Activated naive CD8-positive, alpha-beta T cell treated with anti-CD3 and anti-CD28 coated beads, Interleukin-2, amount 50 U/mL, for 24 hours (primary cell): ENCODE measurements at places on chromosomes 12 and 14.

- DNase-seq: no peak
These were observed 92.8 kb downstream of the NINJ2 start for GRCh38 chr12:570435-570920.

DNA sequence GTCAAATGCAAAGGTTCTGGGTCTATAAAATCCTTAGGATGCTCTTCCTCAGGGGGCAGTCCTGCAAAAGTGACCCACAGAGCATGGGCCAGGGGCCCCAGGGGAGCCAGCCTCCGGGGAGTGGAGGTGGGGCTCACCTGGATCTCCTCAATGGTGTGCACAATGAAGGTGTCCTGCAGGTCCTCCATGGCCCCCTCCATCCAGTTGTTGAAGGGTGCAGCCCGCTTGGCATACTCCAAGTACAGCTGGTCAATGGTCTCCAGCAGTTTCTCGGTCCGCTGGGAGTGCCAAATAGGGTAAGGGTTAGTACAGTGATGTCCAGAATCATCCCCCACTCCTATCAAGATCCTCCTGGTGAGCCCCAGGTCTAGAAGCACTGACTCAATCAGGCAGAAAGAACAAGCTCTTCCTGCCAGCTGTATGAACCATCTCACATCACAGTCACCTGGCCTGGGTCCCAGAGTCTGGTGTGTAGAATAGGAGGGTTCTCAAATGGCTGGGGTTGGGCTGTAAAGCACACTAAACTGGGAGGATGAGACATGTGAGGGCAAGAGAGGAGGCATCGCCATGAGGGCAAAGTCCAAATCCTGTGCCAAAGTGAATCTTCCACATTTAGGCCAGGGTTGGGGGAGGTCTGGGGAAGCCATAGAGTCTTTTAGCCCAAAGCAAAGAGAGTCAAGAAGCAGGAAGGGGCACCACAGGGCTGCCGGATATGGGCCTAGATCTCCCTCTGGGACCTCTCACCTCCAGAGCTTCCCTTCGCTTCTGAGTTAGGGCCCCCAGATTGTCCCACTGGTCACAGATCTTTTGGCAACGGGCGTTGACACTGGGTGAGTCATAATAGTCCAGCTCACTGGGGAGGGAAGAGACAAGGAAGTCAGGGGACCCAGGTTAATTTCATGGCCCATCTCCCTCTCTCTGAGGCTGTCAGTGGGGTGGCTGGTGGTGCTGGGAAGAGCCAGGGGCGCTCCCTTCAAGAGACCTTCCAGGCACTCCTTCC, 91.5 kb upstream of the ZFP36L1 start:
- DNase-seq: no peak

DNA sequence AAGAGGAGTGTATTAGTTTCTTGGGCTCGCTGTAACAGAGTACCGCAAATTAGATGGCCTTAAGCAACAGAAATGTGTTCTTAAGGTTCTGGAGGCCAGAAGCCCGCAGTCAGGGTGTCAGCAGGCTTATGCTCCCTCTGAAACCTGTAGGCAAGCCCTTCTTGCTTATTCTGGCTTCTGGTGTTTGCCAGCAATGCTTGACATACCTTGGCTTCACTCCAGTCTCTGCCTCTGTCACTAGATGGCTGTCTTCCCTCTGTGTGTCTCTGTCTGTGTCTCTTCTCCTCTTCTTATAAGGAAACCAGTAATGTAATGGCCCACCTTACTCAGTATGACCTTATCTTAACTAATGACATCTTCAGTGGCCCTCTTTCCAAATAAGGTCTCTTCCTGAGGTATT, 85.1 kb downstream of the DERA start:
- no peak for DNase-seq

DNA sequence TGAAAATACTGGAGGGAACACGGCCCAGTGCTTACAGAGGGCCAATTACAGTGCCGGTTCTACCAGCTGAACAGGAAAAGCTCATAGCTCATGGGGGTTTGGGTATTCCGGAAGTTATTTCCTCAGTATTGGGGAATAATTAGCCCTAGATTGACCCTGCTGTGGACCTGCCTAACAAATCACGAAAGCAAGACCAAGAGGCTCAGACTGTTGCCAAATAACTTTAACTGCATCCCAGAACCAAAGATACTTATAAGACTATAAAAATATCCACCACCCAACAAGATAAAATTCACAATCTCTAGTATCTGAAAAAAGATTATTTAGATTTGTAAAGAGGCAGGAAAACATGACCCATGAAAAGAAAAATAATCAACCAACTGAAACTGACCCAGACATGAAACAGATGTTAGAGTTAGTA, 8.0 kb upstream of the OR5AU1 start:
- no peak for DNase-seq

- no peak for DNase-seq
These were observed 2.5 kb upstream of the SALL2 start for GRCh38 chr14:21528381-21529348.

DNA sequence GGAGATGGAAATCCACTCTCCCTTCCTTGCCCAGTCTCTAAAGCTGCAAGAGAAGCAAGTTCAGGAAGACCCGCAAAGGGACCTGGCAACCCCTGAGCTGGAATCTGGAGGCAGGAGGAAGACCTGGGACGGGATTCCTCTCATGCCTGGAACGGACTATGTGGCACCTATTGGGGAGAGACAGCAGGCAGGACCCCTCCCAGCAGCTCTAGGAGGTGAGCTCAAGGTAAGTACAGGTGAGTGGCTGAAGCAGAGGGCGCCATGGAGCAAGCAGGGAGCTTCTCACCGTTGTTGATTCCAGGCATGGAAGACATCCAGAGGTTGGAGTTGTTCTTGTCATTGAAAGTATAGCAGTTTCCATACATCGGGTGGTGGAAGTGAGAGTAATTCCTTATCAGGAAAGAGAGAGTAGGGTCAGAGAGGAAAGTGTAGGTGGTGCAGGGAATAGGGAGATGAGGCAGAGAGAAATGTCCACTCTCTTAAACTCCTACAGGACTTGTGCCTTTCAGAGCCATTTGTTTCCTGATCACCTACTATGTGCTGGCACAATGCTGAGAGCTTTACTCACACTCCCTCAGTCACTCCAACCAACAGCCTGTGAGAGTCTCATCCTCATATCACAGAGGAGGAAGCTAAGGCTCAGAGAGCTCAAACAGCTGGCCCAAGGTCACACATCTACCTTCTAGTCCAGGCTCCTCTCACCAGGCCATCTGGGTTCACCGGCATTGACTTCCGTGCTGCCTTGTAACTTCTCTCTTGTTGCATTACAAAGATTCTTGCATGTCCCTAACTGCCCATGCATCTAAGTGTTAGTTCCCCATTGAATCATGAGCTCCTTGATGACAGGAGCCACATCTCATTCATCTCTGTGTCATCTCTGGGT, 13.9 kb upstream of the TNFRSF1A start:
- no peak for DNase-seq

DNA sequence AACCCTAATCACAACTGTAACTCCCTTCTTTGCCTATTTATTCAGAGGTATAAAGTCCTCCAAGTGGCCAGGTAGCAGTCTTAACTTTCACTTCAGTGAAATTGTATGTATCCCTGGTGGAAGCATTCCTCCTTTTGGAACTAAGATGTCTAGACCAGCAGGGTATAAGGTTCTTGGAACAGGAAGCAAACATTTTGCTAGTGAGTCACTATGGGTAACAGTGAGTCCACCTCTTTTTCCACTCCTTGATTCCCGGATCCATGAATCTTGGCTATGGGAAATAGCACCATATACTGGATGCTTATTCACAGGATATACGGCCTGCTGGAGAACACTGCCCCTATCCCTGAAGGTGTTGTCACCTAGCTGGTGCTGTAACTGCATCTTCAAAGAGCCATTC, 80.2 kb downstream of the KCNA5 start:
- DNase-seq: no peak

GRCh38 chr14:104932676-104933631, 8.3 kb downstream of the PLD4 start:
- peak; percentile 93 for DNase-seq

DNA sequence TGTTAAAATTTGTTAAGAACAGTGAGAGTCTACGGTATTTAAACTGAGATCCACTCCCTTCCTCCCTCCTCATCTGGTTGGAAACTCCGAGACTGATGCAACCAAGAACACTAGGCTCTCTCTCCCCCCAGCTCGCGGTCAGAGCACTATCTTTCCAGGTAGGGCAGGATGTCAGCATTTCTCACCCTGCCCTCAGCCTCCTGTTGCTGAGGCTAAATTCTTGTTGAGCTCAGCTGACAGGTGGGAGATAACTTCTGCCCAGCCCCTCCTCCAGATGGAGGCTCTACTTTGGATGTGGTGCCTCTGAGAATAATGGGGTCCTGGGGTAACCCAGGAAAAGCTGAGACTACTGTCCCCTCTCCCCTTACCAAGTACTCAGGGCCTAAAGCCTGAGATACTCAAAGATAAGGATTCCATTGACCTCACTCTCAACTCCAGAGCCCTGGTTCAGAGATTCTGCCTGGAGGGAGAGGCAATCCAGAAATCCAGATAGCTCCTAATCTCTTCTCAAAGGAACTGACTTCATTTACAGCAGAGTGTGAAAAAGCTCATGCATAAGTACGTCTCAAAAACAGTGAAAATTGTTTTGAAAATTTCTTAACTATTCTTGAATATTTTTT, 110.1 kb downstream of the EML5 start:
- no peak for DNase-seq

GRCh38 chr12:129659961-129660622, 243.7 kb downstream of the TMEM132D start:
- no peak for DNase-seq

DNA sequence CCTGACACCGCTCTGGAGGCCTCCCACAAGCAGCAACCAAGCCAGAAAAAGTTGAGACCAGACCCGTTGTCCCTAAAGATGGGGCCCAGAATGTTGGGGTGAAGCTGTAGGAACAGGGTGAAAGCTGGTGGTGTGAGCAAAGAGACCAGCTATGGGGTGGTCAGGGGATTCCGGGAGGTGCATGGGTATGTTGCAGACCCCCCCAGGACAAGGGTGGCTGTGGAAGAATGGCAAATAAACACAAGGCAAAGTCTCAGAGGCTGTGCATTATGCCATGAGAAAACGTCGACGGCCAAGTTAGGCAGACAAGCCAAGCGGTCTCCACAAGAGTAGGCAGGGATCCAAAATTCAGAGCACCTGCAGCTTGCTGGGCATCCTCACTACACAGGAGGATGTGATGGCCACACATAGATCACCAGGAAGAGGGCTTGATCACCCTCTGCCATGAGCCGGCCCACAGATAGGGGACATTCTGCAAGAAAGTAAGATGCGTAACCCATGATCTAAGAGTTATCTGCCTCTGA, 58.8 kb upstream of the KCNA1 start:
- DNase-seq: no peak

- no peak for DNase-seq
These were observed 115.7 kb downstream of the RFLNA start for GRCh38 chr12:124410354-124411175.

- DNase-seq: no peak
These were observed 82.2 kb downstream of the PLEKHG7 start for GRCh38 chr12:92784797-92785562.

GRCh38 chr12:75781532-75782046, 250.0 kb downstream of the PHLDA1 start:
- no peak for DNase-seq

DNA sequence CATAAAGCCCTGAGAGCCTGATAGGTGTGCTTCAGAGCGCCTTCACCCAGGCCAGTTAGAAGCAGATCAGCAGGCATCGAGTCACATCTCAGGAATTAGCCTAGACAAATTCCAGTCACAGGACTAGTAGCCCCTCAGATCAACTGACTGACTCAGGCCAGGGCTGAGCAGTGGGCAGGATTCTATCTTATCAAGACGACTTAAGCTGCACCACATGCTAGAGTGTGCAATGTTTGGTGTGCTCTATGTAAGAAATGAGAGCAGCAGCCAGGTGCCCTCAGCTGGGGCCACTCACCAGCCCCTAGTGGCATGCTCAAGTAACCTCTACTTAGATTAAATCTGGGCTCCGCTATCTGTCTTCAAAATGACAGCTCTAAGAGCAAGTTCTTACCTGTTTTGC, 19.7 kb upstream of the NGB start:
- no peak for DNase-seq

GRCh38 chr12:116295327-116296263, 18.1 kb upstream of the MED13L start:
- DNase-seq: no peak

GRCh38 chr14:24189059-24189375, 401 bp upstream of the IPO4 start:
- DNase-seq: no peak

- DNase-seq: no peak
These were observed 14.9 kb downstream of the ASPG start for GRCh38 chr14:104100171-104101085.

GRCh38 chr14:55798406-55798805, 218.4 kb downstream of the KTN1 start:
- no peak for DNase-seq

DNA sequence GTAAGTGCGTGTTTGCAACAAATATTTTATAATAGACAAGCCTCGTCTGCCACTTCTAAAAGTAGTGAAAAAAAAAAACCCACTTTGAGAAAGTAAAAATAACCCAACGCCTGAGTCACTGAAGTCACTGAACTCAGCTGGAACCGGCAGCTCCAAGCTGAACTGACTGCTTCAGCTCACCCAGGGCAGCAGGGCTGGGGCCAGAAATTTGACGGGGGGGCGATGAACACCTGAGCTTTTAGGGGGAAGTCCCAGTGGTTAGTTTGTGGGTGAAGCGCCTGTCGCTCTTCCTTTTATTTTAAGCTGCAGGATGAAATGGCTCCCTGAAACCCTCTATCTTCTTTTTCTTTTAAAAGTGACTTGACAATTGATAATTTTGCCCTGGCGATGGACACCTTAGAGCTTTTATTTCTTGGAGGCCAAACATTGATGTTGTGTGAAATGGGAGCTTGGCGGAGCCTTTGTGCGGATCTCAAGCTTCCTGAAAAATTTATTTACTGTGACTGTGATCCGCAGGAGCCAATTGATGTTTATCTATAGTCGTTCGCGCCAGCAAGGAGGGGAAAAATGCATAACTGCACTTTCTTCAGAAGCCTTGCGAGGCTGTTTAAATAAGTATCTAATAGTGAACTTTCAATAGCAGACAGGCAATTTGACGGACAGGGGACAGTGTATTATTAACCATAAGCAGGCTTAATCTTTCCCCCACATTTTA, 173.2 kb upstream of the MYL2 start:
- DNase-seq: peak; percentile 20

DNA sequence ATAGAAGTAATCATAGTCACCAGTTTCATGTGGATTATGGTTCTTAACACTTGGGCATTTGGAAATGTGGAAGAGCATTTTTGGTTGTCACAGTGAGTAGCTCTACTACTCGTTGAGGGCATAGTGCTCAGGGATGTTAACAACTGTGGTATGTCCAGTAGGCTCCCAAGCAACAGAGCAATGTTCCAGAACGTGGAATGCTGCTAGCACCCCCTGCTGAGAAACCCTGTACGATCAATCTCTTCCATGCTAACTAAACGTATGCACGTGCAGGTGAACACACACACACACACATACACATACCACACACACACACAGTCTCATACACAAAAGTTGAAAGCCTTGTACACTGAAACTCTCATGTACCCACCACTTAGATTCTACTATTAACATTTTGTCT, 16.6 kb upstream of the GNPTAB start:
- no peak for DNase-seq

DNA sequence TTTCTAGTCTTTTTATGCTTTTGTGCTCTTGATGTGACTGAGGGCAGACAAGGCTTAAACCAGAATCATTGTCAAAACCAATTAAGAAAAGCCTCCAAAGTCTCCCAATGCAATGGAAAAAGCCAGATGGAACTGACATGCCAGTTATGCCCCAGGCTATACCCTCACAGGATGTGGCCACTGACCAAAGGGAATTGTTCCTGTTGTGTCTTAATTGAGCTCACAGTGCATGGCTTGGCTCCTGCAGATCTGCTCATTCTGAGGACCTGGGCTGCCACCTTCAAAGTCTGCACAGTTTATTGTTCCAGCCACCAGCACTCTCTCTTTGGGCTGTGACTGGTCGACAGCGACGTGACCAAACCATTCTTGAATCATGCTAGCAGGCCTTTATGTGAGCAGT, 17.1 kb upstream of the BICD1 start:
- DNase-seq: no peak
